ENCODE measurements at places on chromosomes 2 and 18. TPM values are rescaled to one million over a fixed set of nuclear protein-coding genes. Genes with fewer than 3 reads are reported as not detected.

GRCh38 chr18:40935423-40935822 lies 1019.6 kb upstream of the PIK3C3 start:
- no peak for DNase-seq

DNA sequence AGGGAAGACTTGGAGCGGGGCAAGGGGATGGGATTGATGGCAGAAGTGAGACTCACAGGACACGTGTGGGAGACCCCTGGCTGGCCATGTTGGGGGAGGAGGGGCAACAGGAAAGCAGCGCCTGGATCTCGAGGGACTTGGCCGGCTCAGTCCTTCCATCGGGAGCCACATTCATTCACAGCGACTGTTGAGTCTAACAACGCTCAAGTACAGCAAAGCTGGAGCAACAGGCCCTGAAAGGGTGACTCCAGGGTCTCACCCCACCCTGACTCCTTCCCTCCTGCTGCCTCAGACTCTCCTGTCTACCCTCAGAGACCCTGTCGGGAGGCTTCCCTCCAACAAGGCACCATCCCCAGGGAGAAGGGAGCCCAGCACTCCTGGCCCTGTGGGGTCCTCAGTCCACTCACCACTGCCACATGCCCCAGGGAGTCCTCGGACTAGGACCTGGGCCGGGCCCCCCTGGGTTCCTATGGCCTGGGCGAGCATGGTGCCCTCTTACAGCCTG lies 14.8 kb upstream of the ALPI start:
- DNase-seq = peak; percentile 60

DNA sequence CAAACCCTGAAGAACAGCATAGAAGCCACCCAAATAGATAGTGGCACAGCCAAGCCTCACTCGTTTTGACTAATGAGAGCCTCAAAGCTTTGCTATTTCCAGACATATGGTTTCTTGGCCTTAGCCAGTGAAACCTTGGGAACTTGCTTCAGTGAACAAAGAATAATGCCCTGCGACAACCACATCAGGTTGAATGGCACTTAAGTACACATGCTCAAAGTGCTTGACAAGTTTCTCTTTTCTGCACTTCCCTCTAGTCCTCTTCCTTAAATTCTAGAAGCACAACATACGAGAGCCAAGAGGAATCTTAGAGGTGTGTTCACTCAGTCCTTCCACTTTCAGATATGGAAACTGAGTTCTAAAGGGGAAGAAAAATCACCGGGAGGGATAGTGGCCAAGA lies 258.3 kb downstream of the HAUS1 start:
- no peak for DNase-seq

DNA sequence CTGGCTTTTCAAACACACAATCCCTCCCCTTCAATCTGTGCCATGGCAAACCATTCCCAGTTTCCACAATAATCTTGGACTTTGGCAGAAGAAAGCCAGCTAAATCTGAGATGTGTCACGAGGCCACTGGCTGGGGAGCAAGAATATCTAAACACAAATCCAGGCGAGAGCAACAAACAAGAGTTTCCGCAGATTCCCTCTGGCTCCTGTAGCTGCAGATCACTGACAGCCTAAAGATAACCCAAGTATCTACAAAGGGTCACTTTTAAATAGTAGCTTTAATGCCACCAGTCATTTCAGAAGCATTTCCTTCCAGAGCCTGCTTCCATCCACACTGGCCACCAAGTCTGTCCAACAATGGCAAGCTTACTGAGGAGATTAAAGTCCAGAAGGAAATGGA lies 86.9 kb downstream of the ACVR1 start:
- no peak for DNase-seq

DNA sequence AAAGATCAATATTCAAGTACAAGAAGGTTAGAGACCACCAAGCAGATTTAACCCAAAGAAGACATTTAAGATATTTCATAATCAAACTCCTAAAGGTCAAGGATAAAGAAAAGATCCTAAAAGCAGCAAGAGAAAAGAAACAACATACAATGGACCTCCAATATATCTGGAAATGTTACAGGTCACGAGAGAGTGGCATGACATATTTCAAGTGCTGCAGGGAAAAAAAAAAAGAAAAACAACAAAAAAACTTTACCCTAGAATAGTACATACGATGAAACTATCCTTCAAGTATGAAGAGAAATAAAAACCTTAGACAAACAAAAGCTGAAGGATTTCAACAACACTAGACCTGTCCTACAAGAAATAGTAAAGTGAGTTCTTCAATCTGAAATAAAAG lies 91.5 kb upstream of the CD226 start:
- no peak for DNase-seq

DNA sequence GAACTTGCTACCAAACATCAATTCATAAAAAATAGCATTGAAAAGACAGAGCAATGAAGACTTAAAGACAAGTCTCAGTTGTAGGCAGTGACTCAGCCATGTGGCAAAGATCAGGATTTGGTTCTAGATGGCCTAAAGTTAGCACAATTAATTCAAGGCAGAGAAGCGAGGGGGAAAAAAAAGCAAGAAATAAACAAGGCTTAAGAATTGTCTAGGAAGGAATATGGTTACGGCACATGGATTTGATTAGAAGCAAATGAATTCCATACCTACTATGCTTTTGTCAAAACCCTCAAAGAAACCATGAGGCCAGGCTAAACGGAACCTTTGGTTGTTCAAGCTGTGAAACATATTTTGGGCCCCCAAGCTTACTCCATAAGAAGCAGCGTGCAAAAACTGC lies 362.2 kb upstream of the KCNH7 start:
- DNase-seq = no peak

DNA sequence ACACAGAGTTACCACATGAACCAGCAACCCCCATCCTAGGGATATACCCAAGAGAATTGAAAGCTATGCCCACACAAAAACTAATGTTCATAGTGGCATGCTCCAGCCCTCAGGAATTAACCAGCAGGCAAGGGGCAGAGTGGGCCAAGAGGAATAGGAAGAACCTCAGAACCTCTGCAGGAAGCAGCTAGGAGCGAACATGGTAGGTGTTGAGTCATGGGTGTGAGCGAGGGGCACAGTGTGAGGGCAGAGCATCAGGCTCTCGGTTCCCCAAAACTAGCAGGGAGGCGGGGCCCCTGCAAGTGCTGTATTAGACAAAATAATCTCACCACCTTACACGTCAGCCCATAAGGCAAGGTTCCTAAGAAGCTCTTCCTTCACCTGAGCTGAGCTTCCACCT lies 5.6 kb upstream of the RUFY4 start:
- no peak for DNase-seq

- DNase-seq = no peak
These were observed 137.0 kb upstream of the FANCL start for GRCh38 chr2:58378152-58378551.

The VSNL1 gene
- total RNA-seq = 42.7 TPM

The ARHGAP28 gene
- total RNA-seq = 2.1 TPM

The AMMECR1L gene
- 11.8 TPM for total RNA-seq

The TMEM214 gene
- total RNA-seq = 40.3 TPM

The TEX44 gene
- not detected for total RNA-seq

All from cardiac septum (tissue), 1 donor.